ENCODE measurements at places on chromosomes 3 and 15.
A peak's percentile ranks its signal among the peaks of the same experiment; 100 is the strongest.

GRCh38 chr3:183653209-183654064 is 18.0 kb downstream of the KLHL24 start:
- DNase-seq: no peak

- DNase-seq: no peak
These were observed 31.6 kb downstream of the ZDHHC19 start for GRCh38 chr3:196179380-196180308.

DNA sequence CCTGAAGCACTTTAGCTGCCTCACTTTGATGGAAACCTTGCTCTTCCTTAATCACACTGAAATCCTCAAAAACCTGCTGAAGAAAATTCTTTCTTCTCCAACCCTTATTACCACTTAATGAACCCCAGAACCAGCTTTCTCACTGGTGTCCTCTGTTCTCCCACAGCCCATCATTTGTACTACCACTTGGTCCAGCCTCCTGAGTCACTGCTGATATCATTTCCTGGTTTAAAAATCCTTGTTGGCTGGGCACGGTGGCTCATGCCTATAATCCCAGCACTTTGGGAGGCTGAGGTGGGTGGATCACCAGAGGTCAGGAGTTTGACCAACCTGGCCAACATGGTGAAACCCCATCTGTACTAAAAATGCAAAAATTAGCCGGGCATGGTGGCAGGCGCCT is 418.6 kb upstream of the KCNMB2 start:
- no peak for DNase-seq

GRCh38 chr3:134229038-134229437 is 21.6 kb downstream of the RYK start:
- no peak for DNase-seq

DNA sequence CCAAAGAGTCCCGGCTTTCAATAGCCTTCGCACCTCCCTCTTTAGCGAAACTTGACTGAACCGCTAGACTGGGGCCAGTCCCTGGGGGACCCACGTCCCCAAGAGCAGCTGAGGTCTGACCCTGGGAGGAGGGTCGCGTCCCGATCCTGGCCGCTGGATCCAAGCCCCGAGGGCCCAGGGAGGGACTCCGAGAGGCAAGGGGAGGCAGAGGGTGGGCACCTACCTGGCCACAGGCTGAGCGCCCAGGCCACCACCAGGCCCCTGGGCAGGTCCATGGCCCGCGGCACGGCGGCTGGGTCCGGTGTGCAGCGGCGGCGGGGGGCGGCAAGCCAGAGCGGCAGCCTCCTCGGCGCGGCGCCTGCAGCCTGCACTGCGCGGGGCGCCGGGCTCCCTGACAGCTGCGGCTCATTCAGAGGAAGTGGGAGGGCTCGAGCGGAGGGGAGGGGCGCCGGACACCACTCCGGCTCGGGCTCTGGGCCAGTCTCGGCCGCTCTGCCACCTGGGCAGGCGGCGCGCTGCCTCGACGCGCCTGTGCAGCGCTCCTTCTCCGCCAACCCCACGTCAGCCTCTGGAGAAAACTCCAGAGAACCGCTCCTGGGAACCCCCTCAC is at the start of gene ITGA11:
Gene ITGA11, minus strand, starts transcription at position 372 of the 610 bp plus-strand sequence. Its CDS starts 97 bp downstream, at position 275.
- DNase-seq: no peak

DNA sequence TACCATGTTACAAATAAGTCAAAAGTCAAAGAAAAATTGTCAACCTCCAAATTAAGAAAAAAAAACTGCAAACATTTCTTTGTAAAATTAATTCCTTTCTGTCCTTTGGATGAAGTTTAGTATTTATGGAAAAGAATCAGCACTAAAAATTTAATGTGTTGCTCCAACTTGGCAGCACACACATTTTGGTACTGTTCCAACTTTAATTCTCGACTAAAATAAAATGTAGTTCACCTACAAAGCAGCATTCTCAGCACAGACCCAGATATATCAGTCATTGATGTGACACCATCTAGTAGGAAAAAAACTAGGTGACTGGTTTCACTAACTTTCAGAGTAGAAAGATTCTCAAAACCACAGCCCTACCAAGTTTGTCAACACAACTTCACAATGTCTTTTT is 131.7 kb upstream of the ROBO2 start:
- DNase-seq: no peak

- DNase-seq: no peak
These were observed 1.4 kb downstream of the DVL3 start for GRCh38 chr3:184156522-184156955.

DNA sequence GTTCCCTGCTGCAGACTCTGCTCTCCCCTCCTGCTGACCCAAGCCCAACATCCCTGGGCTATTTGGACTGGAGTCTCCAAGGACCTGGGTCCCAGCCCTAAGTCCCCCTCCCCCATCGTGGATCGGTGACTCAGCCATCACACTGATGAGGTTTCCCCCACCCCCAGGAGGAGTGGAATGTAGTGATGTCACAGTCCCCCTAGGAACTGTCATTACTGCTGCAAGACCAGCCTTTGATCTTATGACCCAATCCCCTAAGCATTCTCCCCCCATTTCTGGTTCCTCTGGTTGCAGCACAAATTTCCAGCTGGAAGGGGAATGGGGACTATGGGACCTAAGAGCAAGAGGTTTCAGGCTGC is 63.4 kb upstream of the CSPG4 start:
- no peak for DNase-seq

GRCh38 chr15:47360305-47360704 is 357.0 kb upstream of the SEMA6D start:
- no peak for DNase-seq

GRCh38 chr15:96462768-96463750 is 132.6 kb downstream of the NR2F2 start:
- DNase-seq: no peak

- no peak for DNase-seq
These were observed 74.1 kb downstream of the MSL2 start for GRCh38 chr3:136122006-136122405.

- no peak for DNase-seq
These were observed 456.3 kb upstream of the ARRDC4 start for GRCh38 chr15:97504031-97504792.

GRCh38 chr15:68340726-68341671 is 63.5 kb downstream of the FEM1B start:
- DNase-seq: no peak

GRCh38 chr15:66966256-66966655 is 99.1 kb upstream of the SMAD3 start:
- no peak for DNase-seq

GRCh38 chr3:39181408-39182335 is 10.7 kb downstream of the XIRP1 start:
- no peak for DNase-seq

DNA sequence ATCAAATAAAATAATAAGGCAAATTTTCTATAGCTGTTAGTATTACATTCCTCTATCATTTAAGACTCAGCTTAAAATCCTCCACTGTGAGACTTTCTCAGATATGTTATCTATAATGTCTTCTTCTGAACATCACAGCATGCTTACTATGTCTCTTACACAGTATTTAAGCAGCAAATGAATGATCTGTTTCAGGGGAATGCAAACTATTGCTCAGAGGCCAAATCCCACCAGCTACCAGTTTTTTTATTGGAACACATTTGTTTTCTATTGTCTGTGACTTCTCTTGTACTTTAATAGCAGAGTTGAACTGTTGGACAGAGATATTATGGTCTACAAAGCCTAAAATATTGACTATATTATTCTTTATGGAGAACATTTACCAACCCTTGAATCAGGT is 59.6 kb downstream of the C3orf38 start:
- DNase-seq: no peak

DNA sequence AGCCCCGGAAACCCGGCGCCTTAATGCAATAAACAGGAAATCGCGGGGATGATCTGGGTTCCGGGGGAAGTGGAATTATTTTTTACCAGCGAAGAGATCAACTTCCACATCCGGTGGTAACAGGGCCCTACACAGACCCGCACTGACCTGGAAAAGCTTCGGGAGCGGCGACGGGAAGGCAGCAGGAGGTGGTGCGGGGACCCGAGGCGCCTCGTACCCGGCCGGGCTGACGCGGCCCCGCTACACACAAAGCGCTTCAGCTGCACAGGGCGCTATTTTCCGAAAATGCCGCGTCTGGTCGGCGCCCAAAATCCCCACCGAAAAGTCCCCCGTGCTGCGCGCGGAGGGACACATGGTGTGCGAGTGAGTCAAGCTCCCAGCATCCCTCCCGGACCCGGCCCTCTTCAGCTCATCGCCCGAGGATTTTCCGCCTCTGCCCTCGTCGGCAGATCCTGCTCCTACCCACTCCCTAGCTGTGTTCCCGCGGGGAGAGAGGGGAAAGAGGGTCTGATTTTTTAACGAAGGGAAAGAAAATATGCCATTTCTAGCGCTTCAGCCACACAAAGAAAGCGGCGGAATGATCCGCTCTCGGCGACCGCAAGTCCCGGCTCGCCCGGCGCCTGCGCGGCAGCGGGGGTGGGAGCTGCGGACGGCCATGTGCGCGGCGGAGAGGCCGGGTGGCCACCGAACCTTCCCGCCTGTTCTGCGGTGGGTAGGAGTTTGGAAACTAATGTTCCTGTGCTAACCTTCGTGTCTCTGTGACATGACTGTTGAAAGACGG is at the start of gene GABPB1:
Gene GABPB1, minus strand, starts transcription at position 361 of the 781 bp plus-strand sequence. CDS start 45,400 bp downstream, outside the sequence.
- peak; percentile 56 for DNase-seq

DNA sequence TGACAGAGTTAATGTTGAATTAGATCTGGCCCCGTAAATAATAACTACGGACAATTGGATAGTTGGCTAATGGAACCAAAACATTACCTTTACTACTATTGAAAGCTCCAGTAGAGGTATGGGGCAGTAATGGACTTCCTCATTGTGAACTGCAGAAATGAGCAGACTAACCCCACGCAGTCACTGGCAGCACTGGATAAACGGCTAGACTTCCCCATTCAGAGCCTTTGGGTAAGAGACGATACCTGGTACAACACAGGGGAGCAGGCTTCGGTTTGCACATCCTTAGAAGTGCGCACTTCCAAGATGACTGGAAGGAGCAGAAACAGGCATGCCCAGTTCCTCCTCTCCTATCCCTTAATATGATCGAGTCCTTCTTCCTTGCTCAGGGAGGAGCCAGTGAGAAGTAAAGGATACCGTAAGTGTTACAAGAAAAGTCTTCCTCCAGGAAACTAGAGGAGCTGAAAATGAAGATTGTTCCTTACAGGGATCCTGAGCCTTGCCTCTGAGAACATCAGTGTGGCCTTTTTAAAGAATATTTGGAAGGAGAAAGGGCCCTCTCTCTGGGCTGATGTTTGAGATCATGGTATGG is 100.5 kb upstream of the NECTIN3 start:
- no peak for DNase-seq

DNA sequence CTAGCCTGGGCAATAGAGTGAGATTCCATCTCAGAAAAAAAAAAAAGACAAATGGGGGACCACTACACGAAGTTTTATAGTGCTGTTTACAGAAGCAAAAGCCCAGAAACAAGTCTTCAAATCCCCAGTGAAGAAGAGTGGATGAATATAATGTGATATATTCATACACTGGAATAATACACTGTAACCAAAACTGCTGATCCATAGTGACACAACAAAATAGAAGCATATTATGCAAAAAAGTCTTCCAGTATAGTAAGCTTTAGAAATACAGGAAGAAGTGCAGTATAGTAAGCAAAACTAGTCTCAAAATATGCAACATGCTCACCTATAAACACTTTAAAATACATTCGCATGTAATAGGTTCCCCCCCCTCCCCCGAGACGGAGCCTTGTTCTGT is 11.9 kb upstream of the FAH start:
- DNase-seq: no peak

DNA sequence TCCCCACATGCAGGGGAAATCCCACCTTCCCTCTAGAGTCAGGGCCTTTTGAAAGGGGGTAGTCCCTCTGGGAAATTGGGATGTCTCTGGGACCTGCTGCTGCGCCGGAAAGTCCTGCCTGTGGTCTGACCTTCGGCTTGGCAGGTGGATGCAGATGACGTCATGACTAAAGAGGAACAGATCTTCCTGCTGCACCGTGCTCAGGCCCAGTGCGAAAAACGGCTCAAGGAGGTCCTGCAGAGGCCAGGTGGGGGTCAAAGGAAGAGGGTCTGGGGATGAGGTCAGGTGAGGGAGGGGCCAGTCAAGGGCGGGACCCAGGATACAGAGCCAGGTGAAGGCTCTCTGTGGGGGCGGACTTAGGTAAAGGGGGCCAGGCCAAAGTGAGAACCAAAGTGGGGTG is 16.2 kb downstream of the PTH1R start:
- DNase-seq: no peak

- DNase-seq: no peak
These were observed 141.2 kb downstream of the LRRC3B start for GRCh38 chr3:26763723-26764122.

DNA sequence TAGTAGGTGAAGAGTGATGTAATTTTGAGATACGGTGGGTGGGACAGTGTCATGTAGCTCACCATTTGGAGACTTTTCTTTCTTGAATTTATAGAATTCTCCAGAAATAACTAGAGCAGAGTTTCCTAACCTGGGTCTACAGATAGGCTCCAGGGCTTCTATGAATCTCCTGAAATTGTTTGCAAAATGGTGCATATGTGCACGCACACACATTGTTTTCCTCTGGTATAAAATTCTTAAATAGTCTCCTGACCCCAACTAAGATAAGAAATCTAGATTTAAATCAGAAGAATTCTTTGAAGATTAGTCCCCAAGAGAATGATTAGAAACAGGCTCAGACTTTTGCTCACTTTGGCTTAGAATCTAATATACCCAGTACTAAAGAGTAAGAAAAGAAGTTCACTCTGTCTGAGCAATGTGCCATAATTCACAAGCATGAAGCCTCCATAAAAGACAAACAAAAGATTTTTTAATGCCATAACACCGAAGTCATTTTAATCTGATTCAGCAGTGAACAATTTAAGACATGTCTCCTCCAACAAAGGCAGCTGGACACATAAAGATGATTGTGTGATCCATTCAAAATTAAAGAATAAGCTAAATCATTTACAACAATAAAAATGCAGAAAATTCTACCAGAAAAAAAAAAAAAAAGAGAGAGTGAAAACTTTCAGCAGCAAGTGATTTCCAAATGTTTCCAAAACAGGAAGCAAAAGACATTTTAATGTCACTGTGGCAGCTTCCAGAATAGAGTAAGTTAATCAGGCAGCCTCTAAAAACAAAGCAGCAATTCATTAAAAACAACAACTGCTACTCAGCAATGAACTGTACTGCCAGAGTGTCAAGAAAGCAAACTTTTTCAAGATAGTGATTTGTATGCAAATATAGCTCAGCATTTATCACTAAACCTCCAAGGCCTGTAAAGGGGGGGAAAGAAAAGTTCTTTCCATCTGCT is 975.5 kb upstream of the CFAP20DC start:
- DNase-seq: no peak

DNA sequence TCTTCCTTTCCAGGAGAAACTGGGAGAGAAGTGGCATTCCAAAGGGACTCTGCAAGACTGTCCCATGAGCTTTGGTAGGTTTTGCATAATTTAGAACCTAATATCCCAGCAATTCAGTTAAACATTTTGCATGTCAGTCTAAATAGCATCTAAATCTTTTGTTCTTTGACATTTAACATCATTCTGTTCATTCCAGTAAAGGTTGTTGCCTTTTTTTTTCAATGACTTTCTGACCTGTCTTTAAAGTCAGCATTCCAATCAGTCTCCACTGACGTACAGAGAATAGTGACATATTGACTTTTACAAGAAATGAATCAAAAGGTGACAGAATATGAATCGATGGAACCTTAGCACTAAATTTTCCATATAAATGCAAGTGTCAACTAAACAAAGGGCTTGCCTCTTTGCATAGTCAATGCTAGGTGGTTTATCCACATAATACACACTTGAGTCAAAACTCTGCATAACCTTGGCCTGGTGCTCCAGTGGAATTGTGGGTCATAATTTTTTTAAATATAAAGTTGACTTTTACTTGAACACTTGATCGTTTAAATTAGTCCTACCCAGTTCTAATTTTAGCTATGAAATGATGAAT is 370.1 kb downstream of the CNTN6 start:
- no peak for DNase-seq

Data from NCI-H187 (cell line).